ENCODE measurements at places on chromosomes 13 and 19.

- DNase-seq, result no peak
Measured at GRCh38 chr19:1123381-1123780, 19.6 kb downstream of the GPX4 start.

DNA sequence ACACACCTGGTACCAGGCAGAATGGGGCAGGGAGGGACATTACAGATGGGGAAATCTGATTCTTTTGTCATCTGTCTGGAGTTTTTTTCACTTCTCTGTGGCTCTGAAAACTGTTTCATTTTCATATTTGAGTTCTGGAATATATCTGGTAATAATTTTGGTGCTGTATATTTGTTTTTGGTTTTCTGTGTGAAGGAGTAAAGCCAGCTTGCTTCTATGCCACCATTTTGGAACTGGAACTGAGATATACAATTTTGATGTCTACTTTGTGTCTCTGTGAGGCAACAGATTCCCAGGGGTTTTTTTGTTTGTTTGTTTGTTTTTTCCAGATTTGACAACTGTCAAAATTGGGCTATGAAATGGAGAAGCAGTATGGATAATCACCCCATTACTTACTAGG, 16.1 kb downstream of the CEACAM4 start:
- DNase-seq, result no peak

GRCh38 chr13:99959540-99960230, 11.9 kb downstream of the ZIC5 start:
- DNase-seq, result no peak

- DNase-seq, result no peak
Measured at GRCh38 chr13:98984983-98985382, 7.1 kb upstream of the DOCK9 start.

GRCh38 chr19:9914315-9915207, 21.8 kb downstream of the OLFM2 start:
- DNase-seq, result peak; percentile 46

GRCh38 chr13:80870186-80870585, 529.3 kb upstream of the SPRY2 start:
- DNase-seq, result no peak

- DNase-seq, result no peak
Measured at GRCh38 chr13:70128098-70128497, 19.8 kb upstream of the KLHL1 start.

DNA sequence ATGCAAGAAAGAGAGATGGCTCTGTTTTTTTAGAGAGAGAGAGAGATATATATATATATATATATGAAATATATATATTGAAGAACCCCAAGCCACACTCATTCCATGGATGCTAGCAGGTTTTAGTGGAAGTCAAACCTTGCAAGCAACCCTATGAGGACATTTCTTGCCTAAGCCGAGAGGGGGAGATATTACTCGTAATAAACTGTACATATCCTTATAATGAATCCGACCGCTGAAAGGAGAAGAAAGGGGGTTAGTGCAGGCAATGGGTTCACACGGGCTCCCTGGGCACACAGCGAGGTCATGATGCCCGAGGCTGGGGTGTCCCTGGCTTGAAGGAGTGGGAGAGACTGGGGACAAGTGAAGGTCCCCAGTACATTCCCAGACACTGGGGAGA, 78.3 kb downstream of the IER2 start:
- no peak for DNase-seq

GRCh38 chr19:5017235-5017634, 48.3 kb downstream of the KDM4B start:
- DNase-seq, result no peak

DNA sequence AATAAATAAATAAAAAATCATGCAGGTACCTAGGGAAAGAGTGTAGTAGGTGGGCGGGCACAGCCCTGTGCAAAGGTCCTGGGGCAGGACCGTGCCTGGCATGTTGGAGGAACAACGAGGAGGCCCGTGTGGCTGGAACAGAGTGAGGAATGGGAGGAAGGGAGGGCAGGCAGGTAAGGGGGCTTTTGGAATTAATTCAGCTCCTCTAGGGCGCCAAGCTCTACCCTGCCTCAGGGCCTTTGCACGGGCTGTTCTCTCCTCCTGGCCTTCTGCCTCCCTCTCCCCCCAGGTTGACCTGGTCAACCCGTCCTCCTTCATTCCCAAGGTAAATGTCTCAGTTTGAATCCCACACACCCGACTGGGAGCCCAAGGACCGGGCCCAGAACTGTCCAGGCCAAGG, 31.1 kb upstream of the SEMA6B start:
- no peak for DNase-seq

DNA sequence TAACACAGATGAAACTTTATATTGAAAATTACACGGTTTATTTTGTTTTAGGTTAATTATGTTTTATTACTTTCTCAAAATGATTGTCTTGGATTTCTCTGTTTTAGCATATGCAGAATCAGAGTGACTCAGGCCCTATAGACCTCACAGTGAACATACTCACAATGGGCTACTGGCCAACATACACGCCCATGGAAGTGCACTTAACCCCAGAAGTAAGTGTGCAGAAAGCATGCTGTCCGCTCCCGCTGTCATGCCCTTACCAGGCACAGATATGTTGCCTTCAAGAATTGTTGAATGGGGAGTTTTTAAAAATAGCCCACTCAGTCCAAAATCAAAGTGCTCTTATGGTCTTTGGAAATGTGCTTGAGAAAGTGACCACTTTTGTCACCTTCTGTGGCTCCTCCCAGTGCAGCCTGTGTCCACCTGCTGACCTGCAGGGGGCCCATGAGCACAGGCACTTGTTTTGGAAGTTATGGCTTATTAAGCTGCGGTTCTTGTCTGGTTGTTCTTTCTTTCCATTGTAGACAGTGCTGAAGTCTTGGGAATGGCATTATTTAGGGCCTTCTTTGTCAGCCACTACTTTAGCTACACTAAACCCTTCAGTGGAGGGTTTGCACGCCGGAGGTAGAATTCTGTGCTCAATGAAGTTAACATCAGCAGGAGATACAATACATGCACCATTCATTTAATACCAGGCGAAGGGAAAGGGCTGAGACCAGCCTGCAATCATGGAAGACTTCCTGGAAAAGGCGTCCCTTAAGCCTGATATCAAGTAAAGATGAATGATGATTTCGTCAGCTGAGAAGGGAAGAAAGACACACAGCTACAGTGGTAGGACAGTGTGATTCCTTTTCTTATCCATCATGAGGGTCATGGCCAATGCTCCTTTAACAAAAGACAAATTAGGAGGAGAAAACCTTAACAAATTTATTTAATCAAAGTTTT, 36.7 kb downstream of the CUL4A start:
- DNase-seq, result no peak

- DNase-seq, result no peak
Measured at GRCh38 chr13:114119196-114119595, 13.2 kb downstream of the RASA3 start.

Data from HL-60 (cell line).